GM12878 (cell line): ENCODE measurements at places on chromosomes 6 and 20. TPM values are rescaled to one million over a fixed set of nuclear protein-coding genes. Genes with fewer than 3 reads are reported as not detected.

The CYP24A1 gene
- 0.69 TPM in 1 of 2 replicates, not detected in the other for total RNA-seq

GRCh38 chr6:100105138-100105537 lies 111.1 kb upstream of the MCHR2 start:
- DNase-seq, result no peak

GRCh38 chr6:150876598-150876997 lies 11.1 kb downstream of the MTHFD1L start:
- DNase-seq, result no peak

- no peak for DNase-seq
These were observed 39.5 kb downstream of the AHI1 start for GRCh38 chr6:135458051-135458450.

The MAS1 gene
- not detected in 2 replicates for total RNA-seq

DNA sequence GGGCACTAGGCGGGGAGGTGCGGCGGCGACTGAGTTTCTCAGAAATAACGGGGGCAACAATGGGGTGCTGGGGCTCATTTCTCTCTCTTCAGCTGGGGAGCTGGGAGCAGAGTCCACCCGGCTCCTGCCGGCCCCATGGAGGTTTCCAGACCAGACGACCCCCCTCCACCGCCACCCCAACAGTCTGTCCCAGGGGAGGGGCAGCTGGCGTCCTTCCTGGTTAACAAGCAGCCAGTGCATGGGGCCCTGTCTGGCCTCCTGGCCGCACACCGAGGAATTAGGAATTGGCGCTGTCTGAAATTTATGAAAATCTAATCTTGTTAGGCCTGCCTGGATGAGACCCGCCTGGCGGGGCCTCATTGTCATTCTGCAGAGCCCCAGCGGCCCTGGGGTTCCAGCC lies 42.4 kb downstream of the PMEPA1 start:
- no peak for DNase-seq

DNA sequence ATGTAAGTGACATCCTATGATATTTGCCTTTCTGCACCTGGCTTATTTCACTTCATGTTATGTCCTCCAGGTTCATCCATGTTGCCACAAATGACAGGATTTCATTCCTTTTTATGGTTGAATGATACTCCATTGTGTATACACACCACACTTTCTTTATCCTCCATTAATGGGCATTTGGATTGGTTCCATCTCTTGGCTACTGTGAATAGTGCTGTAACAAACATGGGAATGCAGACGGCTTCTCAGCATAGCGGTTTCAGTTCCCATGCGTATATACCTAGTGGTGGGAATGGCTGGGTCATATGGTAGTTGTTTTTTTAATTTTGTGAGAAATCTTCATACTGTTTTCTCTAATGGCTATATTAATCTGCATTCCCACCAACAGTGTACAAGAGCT lies 14.8 kb downstream of the MTHFD1L start:
- no peak for DNase-seq
